Stimulated activated naive CD4-positive, alpha-beta T cell (primary cell): ENCODE measurements at places on chromosomes 12 and 14.
A peak's percentile ranks its signal among the peaks of the same experiment; 100 is the strongest.

DNA sequence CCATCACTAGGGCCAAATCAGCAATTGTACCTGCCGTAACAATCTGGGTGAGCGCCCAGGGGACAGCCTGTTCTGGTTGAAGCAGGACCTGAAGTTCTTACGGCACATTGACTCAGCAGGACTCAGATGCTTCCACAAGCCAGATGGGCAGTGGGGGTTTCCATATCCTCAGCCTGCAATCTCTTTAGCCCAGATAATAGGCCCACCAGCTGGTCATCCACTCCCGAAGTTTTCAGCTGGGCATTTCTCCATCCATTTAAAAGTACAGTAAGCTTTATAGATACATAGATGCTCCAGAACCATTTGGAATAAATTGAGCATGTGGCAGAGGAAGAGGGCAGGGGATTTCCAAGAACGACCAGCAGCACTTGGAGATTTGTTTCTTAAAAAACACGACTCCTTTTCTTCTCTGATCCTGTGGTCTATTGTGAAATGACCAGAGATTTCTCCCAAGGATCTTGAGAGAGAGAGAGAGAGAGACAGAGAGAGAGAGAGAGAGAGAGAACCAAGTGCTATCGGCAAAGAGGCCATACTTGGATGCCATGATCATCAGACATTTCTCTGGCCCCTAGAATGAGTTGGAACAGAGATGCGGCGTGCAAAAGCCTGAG, 74.8 kb upstream of the PLXNC1 start:
- no peak for DNase-seq

DNA sequence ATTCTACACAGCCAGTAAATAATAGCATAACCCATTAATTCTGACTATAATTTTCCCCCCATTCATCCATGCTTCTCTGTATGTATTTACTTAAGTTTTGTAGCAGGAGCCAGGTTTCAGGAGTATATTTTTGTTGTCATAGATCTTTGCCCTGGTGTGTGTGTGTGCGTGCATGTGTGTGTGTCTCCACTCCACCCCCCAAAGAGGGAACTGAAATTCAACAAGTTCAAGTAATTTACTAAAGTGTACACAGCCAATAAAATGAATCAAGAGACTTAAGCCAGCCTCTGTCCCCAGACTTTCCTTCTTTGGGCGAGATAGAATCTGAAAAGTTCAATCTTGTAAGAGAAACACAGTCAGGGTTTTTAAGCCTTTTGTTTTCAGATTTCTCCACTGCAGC, 792.0 kb downstream of the MED13L start:
- no peak for DNase-seq

DNA sequence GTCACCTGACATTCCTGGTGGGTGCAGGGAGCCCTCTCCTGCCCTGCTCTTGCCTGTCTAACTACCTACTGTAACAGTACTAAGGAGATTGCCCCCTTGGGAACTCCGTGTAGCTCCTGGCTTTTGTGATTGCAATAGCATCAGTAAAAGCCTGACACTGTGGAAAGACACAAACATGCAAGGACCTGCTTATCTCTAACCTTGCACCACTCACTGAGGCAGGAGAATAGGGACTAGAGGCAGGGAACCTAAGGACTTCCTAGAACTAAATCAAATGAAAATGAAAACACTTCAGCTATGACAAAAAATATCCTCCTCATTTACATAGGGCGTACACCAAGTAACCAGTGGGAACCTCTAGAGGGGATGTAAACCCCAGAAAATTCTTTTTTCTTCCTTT, 28.5 kb downstream of the TUBA1A start:
- no peak for DNase-seq

DNA sequence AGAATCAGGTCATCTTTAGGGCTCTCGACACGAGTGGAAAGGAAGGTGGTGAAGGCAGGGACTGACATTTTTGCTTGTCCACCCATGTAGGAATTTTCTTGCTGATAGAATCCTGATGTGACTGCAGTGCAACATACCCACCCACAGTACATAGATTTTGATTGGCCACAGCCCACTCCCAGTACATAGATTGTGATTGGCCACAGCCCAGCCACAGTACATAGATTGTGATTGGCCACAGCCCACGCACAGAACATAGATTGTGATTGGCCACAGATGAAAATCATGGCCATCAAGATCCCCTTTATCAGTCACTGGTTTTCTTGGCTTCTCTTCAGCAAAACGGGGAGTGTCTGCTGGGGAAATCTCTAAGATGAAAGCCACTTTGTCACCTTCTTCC, 1041.5 kb downstream of the AACS start:
- DNase-seq = no peak

DNA sequence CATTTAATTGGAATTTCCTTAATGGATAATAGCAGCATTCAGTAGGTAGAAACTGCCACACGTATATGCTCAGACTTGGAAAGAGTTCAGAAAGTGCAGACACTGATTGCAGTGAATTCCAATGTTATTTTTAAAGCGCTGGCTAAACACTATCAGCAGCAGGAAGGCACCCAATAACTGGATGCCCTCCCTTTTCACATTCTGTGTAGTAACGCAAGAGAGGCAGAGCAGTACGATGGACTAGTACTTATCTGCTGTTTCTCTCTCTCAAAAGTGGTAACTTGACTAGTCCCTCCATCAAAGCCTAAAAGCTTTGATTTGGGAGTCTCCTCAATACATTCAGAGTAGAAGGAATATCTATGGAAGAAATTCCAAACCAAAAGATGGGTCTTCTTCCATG, 791.0 kb downstream of the TMTC2 start:
- DNase-seq = no peak

DNA sequence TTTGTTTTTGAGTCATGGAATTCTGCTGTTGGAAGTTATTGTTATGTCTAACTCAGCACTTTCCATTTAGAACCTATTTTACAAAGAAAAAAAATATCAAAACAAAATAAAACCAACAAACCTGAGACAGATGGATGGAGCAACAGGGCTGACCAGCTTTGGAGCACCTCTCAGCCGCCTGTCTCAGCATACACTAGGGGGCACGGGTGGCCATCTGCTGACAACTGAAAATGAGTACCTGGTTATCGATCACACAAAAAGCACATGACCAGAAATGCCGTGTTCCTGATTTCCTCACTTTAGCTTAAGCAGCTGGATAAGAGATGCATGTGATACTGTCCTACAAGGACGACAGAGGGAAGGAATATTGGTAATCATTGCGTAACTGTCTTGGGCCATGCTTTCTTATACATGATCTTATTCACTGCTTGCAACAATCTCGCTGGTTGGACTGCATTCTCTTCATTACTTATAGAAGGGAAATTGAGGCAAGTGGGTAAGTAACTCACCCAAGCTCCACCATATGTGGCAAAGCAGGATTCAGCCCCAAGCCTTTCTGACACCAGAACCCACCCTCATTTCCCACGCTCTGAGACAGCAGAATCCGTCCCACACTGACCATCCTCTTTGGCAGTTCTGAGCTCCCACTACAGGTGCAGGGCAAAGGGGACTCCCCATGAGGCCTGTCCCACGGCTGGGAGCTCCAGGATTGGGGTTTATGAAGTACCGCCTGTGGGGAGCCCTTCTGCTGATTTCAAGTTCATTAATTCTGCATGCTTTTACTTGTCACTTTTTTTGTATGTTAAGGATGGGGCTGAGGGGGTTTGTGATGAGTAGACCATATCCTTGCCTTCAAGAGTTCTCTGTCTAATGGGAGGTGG, 43.5 kb downstream of the C14orf132 start:
- no peak for DNase-seq

DNA sequence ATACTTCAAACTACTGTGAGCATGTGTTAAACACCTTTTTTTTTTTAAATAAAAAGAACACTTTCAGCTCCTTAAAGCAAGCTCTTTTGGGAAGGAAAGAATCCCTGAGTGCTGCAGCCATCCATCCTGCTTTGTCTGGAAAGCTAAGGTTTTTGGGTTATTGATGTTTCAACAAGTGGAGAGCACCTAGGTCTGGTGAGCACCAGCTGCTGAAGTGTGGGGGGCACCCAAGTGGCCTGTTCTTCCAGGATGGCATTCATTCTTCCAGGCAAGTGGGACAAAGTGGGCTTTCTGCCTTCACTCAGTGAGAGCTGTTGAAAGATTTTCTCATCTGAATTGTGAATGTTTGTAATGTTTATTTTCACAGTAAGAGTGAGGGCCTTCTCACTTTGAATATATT, 49.9 kb downstream of the BORCS5 start:
- no peak for DNase-seq

DNA sequence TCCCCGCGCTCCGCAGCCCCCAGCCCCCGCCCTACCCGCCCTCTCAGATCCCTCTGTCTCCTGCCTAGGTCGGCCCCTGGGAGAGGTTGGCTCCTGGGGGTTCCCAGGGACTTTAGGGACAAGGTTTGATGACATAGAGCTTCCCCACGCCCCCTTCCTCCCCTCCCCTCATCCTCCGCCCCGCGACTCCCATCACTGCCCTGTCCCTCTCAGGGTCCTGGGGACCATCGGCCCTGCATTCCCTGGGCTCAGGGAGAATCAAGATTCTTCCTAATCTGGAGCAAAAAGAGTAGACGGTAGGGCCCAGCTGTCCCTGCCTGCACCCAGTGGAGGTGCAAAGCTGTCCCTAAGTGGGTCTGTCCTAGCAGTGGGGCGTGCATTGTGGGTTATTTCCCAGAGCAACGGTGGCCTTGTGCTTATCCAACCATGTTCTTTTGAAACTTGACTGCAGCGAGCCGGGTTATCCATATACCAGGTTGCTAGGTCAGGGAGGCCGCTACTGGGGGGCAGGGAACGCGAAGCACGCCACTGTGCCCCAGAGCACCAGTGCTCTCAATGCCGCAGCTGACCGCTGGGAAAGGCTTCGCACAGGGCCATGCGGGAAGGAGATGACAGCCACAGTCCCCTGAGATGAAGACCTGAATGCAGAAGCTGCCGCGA, 124.4 kb upstream of the PRMT8 start:
- DNase-seq = no peak

- no peak for DNase-seq
These were observed 24.4 kb upstream of the GALNT9 start for GRCh38 chr12:132353811-132354210.

DNA sequence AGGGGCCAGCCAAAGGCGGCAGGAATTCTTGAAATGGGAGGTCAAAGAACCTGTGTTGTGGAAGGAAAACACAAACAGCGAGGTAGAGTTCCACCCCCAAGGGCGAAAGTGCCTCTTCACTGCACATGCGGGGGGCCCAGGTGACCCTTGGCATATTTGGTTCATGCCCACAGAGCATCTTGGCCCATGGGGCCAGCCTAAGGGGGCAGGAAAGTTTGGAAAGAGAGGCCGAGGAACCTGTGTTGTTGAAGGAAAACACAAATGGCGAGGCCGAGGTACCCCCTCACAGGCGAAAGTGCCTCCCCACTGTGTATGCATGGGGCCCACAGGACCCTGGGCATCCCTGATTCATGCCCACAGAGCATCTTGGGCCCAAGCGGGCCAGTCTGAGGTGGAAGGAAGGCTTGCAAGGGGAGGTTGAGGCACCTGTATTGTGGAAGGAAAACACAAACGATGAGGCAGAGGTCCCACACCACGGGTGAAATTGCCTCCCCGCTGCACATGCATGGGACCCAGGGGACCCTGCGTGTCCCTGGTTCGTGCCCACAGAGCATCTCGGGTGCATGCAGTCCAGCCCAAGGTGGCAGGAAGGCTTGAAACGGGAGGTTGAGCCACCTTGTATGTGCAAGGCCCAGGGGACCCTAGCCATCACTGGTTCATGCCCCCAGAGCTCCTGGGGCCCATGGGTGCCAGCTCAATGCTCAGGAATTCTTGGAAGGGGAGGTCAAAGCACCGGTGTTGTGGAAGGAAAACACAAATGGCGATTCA, 384.1 kb downstream of the ALG10 start:
- DNase-seq = no peak

GRCh38 chr12:48004053-48004941, at the start of gene COL2A1:
COL2A1 (minus strand) TSS chr12:48004476; CDS start chr12:48004321, 155 bp downstream.
- DNase-seq = peak; percentile 43

DNA sequence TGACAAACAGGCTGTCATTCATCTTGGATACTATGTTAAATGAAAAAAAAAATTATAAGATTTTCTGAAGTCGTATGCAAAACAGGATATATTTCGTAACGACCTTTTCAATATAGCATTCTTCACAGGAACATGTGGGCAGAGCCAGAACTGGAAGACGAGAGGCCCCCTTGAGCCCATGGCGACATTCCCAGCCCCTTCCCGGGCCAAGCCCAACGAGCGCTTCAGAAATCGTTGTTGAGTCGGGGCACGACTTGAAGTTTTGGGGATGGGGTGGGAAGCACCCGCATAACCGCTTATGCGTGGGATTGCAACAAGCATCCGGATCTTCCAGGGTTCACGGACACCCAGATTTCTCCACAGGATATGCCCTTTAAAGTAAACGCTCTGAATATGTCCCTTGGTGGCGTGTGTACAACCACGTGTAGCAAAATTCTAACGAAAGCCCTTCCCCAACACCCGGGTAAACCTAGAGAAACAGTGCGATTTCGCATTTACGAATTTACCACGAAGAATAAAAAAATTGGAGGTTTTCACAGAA, 736 bp downstream of the C14orf39 start:
- DNase-seq = no peak

- DNase-seq = no peak
These were observed 52.8 kb downstream of the FRMD6 start for GRCh38 chr14:51704545-51704944.

DNA sequence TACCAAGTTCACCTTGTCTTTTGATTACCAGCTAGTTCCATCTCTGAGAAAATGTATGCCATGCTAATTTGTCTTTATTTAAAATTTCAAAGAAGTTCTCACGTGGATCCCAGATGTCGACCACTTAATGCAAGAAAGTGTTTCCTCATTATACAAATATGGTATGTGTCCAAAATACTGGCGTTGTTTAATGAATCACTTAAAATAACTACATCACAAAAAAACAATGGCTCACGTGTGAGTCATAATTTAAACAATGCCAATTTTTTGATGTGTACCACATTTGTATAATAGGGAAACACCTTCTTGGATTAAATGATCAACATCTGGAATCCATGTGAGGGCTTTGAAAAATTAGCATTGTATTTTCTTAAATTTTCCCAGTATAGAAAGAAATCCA, 40.8 kb downstream of the DBX2 start:
- no peak for DNase-seq

GRCh38 chr14:68978172-68978911, 760 bp downstream of the ACTN1 start:
- peak; percentile 70 for DNase-seq

GRCh38 chr12:48901278-48901677, 24.0 kb downstream of the FKBP11 start:
- DNase-seq = no peak

- DNase-seq = no peak
These were observed 32.0 kb upstream of the SEL1L start for GRCh38 chr14:81565441-81566290.

GRCh38 chr14:94145902-94146527, 16.6 kb upstream of the IFI27L2 start:
- no peak for DNase-seq

- DNase-seq = no peak
These were observed 334.0 kb upstream of the NAV3 start for GRCh38 chr12:77496714-77497113.

GRCh38 chr12:132348176-132348575, 18.8 kb upstream of the GALNT9 start:
- DNase-seq = no peak

- no peak for DNase-seq
These were observed 9.0 kb upstream of the LRFN5 start for GRCh38 chr14:41597647-41598046.

GRCh38 chr12:10031771-10032175, 1.3 kb downstream of the CLEC9A start:
- DNase-seq = no peak

GRCh38 chr12:130831246-130831645, 7.8 kb downstream of the STX2 start:
- no peak for DNase-seq

- DNase-seq = no peak
These were observed 21.5 kb upstream of the ANAPC5 start for GRCh38 chr12:121373755-121374154.

- DNase-seq = no peak
These were observed 218.8 kb downstream of the LRIG3 start for GRCh38 chr12:58701536-58701935.
